ENCODE measurements at places on chromosomes 13 and 19.

DNA sequence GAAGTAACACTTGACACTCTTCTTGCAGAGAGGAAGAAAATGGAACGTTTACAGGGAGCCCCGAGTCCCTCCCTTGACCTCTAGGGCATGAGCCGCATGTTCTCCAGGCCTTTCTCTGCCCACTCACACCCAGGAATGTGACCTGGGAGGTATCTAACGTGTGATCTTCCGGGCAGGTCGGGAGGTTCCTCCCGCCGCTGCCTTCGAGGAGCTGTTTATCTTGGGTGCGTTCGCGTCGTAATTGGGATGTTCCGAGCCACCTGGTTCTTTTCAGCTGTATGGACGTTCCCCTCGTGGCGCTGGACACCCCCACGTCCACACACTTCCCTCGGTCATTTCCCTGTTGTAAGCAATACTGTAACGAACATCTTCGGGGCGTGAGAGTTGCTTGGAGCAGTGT is 13.6 kb downstream of the ARID3A start:
- DNase-seq, result no peak

DNA sequence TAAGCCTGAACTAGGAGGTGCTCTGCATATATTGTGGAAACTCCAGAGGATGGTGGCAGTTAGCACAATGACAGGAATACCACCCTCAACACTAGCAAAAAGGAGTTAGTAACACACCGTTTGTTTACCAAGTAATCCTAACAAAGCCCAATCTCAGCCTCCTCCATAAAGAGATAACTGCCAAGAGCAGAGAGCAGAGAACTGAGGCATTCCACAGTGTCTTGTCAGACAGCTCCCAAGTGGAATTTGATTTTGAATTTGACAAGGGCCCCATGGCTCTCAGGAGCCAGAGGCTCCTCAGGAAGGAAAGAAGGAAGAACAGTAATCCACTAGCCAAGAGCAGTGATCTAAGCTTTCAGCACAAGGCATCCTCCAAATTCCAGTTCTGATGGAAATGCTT is 298.6 kb downstream of the DCLK1 start:
- no peak for DNase-seq

GRCh38 chr19:3285647-3286176 is 61.3 kb downstream of the CELF5 start:
- DNase-seq, result no peak

DNA sequence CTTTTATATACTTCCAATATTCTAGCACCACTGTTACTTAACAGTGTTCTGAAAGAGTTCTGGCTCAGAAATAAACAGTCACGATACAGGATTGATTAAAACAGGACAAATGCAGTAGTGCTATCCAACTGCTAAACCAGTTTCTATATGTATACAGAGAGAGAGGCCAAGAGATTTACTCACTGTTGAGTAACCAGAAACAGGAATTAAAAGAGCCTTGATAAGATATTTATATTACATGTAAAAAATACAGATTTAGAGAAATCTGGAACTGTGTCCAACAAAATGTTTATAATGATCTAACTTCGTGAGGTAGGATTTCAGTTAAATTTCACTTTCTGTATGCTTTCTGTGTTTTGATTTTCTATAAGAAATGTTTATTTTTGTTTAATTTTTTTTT is 116.6 kb downstream of the CDK8 start:
- no peak for DNase-seq

- DNase-seq, result peak; percentile 6
Measured at GRCh38 chr13:61728471-61728870, 312.8 kb upstream of the PCDH20 start.

GRCh38 chr19:2144190-2144589 is 7.2 kb downstream of the AP3D1 start:
- DNase-seq, result no peak

DNA sequence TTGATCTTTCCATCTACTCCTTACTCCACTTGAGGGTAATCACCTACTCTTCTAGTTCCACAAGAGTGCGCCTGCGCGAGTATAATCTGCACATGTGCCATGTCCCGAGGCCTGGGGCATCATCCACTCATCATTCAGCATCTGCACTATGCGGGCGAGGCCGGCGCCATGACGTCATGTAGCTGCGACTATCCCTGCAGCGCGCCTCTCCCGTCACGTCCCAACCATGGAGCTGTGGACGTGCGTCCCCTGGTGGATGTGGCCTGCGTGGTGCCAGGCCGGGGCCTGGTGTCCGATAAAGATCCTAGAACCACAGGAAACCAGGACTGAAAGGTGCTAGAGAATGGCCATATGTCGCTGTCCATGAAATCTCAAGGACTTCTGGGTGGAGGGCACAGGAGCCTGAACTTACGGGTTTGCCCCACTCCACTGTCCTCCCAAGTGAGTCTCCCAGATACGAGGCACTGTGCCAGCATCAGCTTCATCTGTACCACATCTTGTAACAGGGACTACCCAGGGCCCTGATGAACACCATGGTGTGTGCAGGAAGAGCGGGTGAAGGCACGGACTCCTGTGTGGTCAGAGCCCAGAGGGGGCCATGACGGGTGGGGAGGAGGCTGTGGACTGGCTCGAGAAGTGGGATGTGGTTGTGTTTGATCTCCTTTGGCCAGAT is 2.7 kb upstream of the KLK2 start:
- no peak for DNase-seq

DNA sequence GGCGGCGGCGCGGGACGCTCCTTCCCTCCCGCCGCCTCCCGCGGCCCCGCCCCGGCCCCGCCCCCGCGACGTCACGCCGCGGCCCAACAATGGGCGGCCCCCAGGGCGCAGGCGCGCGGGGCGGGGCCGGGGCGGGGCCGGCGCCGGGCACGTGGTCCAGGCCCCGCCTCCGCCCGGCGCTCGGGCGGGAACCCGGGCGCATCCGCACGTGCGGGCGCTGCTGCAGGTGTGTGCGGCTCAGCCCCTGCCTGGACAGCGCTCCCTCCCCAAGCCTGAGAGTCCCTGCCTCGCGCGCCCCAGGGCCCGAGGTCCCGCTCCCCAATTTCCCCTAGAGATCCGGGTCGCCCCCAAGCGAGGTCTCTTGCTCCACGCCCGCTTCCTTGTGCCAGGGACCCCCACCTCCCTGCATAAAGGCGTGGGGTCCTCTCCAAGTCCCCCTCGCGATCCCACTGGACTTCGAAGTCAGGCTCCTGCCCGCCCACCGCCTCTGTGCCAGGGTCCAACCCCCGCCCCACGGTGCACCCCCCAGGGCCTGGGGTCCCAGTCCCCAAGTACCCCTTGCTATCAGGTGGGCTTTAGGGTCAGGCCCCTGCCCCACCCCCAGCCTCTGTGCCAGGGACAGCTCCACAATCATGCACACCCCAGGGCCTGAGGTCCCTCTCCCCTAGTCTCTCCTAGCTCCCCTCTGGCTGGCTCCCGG is at the start of gene MEX3D:
Gene MEX3D (minus strand): TSS at position 6 of the 700 bp plus-strand sequence. CDS start 267 bp downstream, outside the sequence.
- DNase-seq, result peak; percentile 69
